Psoas muscle (tissue), 8 donors: ENCODE measurements at places on chromosomes 3 and 15. TPM values are rescaled to one million over a fixed set of nuclear protein-coding genes. Genes with fewer than 3 reads are reported as not detected.

GRCh38 chr3:101216710-101217465 is 103.5 kb downstream of the IMPG2 start:
- H3K27me3 ChIP-seq: no peaks in the 10 kb centered on the region
- no peaks in the 10 kb centered on the region for H3K36me3 ChIP-seq
- no peak overlapping the region for H3K27ac ChIP-seq
- H3K4me3 ChIP-seq: no peak overlapping the region
- peak; percentile 78 for DNase-seq
- no peaks in the 10 kb centered on the region for H3K4me1 ChIP-seq

GRCh38 chr3:145817870-145818483 is 343.0 kb downstream of the PLOD2 start:
- H3K4me3 ChIP-seq: no peak overlapping the region
- H3K4me1 ChIP-seq: no peaks in the 10 kb centered on the region
- H3K27me3 ChIP-seq: no peaks in the 10 kb centered on the region
- no peaks in the 10 kb centered on the region for H3K36me3 ChIP-seq
- no peak overlapping the region for H3K27ac ChIP-seq
- DNase-seq: no peak

The KCNMB3 gene
- 1.6 TPM for total RNA-seq

GRCh38 chr3:105354429-105354828 is 12.3 kb upstream of the ALCAM start:
- H3K4me1 ChIP-seq: no peaks in the 10 kb centered on the region
- H3K27me3 ChIP-seq: peaks cover 27% of the 10 kb centered on the region
- no peak for DNase-seq
- H3K27ac ChIP-seq: no peak overlapping the region
- H3K36me3 ChIP-seq: no peaks in the 10 kb centered on the region

DNA sequence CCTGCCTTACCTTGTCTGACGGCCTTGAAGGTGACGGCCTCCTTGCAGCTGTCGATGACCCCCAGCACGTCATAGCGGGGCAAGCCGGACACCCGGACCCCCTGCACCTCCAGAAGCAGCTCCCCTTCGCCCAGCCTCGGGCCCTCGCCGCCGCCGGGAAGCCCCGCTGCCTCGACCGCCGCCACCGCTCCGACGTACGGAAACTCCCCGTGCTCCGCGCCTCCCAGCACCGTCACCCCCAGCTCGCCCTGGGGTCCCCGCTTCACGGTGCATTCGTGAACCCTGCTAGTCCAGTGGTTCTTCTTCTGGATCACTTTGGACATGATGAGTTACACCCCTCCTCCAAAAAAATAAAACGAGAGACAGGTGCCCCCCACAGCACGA is 740 bp downstream of the MAGI1 start:
- DNase-seq: peak; percentile 27
- peaks cover 6% of the 10 kb centered on the region for H3K4me1 ChIP-seq
- peak overlapping the region; percentile 75 for H3K4me3 ChIP-seq
- peak overlapping the region; percentile 95 for H3K27ac ChIP-seq
- H3K36me3 ChIP-seq: no peaks in the 10 kb centered on the region
- no peaks in the 10 kb centered on the region for H3K27me3 ChIP-seq

DNA sequence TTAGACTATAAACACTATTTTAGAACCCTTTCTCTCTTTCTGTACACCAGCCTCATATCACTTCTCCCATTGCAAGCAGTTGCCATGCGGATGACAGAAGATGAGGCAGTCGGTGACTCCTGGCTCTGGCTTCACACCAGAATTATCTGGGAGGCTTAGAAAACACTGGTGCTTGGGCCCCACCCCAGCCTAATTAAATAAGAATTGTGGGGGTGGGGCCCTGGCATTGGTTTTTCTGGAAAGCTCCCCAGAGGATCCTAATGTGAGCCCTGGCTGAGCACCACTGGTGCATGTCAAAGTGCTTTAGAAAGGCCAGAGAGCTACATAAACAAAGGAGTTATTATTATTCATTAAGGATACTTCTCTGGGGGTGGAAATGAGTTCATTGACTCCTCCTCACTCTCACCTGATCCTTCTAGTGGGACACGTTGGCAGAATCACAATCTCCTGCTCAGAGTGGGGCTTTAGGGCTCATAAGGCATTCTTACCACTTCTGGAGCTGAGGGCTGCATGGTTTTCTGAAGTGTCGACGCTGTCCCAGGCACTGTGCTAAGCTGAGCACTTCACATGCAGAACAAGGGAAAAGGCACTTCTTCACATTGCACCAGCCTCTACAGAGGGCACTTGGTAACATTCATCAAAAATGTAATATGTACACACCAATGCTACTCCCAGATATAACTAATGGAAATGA is 188.5 kb upstream of the TLE3 start:
- H3K27ac ChIP-seq: no peak overlapping the region
- no peak for DNase-seq
- no peaks in the 10 kb centered on the region for H3K27me3 ChIP-seq
- H3K4me1 ChIP-seq: no peaks in the 10 kb centered on the region
- H3K4me3 ChIP-seq: no peak overlapping the region

DNA sequence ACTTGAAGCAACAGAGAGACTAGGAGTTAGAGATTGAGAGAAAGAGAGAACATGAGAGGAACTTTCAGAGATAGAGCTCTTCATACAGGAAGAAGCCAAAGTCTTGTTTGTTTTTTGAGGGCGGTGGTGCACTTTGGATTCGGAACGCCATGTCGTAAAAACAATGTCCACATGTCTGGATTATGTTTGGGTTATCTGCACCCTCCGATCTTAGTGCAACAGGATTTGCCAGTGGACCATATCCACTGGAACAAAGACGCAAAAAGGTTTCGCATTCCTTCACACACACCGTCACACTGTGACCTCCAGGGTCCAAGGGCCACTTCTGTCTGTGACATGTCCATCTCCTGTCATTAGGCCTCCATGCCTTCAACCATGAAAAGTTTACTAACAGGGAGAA is 141.8 kb upstream of the ATP11B start:
- H3K4me3 ChIP-seq: no peak overlapping the region
- no peak for DNase-seq
- no peak overlapping the region for H3K27ac ChIP-seq
- no peaks in the 10 kb centered on the region for H3K27me3 ChIP-seq

GRCh38 chr3:13218541-13218908 is 145.3 kb upstream of the IQSEC1 start:
- DNase-seq: no peak
- H3K27me3 ChIP-seq: no peaks in the 10 kb centered on the region
- H3K4me1 ChIP-seq: no peaks in the 10 kb centered on the region
- H3K4me3 ChIP-seq: no peak overlapping the region
- no peak overlapping the region for H3K27ac ChIP-seq

- H3K4me3 ChIP-seq: no peak overlapping the region
- H3K27me3 ChIP-seq: no peaks in the 10 kb centered on the region
- H3K36me3 ChIP-seq: no peaks in the 10 kb centered on the region
- DNase-seq: no peak
These were observed 71.6 kb downstream of the LRTM1 start for GRCh38 chr3:54856271-54856670.

- H3K27me3 ChIP-seq: no peaks in the 10 kb centered on the region
- no peak overlapping the region for H3K27ac ChIP-seq
- H3K4me1 ChIP-seq: peaks cover 14% of the 10 kb centered on the region
- no peak for DNase-seq
These were observed 150.6 kb upstream of the UMPS start for GRCh38 chr3:124579641-124580040.

GRCh38 chr15:59185725-59186124 is 20.9 kb upstream of the LDHAL6B start:
- H3K4me1 ChIP-seq: no peaks in the 10 kb centered on the region
- H3K4me3 ChIP-seq: no peak overlapping the region
- no peaks in the 10 kb centered on the region for H3K27me3 ChIP-seq
- H3K36me3 ChIP-seq: peaks cover 3% of the 10 kb centered on the region
- no peak overlapping the region for H3K27ac ChIP-seq
- DNase-seq: no peak

GRCh38 chr15:27398631-27399161 is 427.7 kb downstream of the GABRG3 start:
- no peak overlapping the region for H3K4me3 ChIP-seq
- no peaks in the 10 kb centered on the region for H3K4me1 ChIP-seq
- H3K36me3 ChIP-seq: no peaks in the 10 kb centered on the region
- no peak overlapping the region for H3K27ac ChIP-seq
- H3K27me3 ChIP-seq: no peaks in the 10 kb centered on the region
- no peak for DNase-seq

- DNase-seq: no peak
- H3K27ac ChIP-seq: no peak overlapping the region
- no peak overlapping the region for H3K4me3 ChIP-seq
- H3K36me3 ChIP-seq: no peaks in the 10 kb centered on the region
These were observed 550.5 kb upstream of the AGTR1 start for GRCh38 chr3:148146947-148147826.

- no peaks in the 10 kb centered on the region for H3K36me3 ChIP-seq
- no peaks in the 10 kb centered on the region for H3K27me3 ChIP-seq
- H3K4me1 ChIP-seq: peaks cover 10% of the 10 kb centered on the region
These were observed 64.4 kb upstream of the FLNB start for GRCh38 chr3:57943525-57944495.

DNA sequence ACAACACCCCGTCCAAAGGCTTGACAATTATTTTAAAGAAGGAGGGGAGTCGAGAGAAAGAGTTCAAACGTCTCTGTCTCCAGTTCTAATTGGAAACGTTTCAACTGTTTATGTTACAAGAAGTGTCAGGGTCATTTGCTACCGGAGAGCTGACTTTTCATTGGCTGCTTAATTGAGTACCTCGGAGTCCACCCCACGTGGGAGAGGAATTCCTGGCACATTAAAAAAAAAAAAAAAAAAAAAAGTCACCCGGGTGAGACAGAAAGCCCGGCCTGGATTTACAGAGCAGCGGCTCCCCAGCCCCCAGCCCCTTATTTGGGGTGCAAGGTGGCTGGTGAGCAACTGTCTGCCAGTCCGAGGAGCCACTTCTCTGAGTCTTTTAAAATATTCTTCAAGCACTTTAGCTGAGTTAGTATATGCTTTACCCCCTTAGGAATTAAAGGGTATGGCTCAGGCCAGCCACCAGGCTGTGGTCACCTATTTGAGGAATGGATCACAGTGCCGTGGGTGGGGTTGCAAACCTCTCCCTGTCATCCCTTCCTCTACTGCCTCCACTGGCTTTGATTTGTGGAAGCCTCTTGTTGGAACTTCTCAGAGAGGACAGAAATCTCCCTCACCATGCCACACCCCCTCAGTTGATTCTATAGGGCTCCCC is 3.9 kb upstream of the TLE3 start:
- H3K4me1 ChIP-seq: peaks cover 28% of the 10 kb centered on the region
- no peak for DNase-seq
- H3K27me3 ChIP-seq: no peaks in the 10 kb centered on the region
- no peaks in the 10 kb centered on the region for H3K36me3 ChIP-seq
- peak overlapping the region; percentile 62 for H3K4me3 ChIP-seq

- H3K27ac ChIP-seq: no peak overlapping the region
- H3K4me3 ChIP-seq: no peak overlapping the region
- DNase-seq: no peak
- H3K36me3 ChIP-seq: no peaks in the 10 kb centered on the region
- H3K27me3 ChIP-seq: no peaks in the 10 kb centered on the region
These were observed 285.2 kb upstream of the MME start for GRCh38 chr3:154794814-154795445.

The PLSCR2 gene
- not detected for total RNA-seq

GRCh38 chr3:161231861-161232260 is 10.8 kb downstream of the NMD3 start:
- no peaks in the 10 kb centered on the region for H3K4me1 ChIP-seq
- no peak overlapping the region for H3K27ac ChIP-seq
- no peaks in the 10 kb centered on the region for H3K27me3 ChIP-seq
- peaks cover 85% of the 10 kb centered on the region for H3K36me3 ChIP-seq
- DNase-seq: no peak
- no peak overlapping the region for H3K4me3 ChIP-seq

DNA sequence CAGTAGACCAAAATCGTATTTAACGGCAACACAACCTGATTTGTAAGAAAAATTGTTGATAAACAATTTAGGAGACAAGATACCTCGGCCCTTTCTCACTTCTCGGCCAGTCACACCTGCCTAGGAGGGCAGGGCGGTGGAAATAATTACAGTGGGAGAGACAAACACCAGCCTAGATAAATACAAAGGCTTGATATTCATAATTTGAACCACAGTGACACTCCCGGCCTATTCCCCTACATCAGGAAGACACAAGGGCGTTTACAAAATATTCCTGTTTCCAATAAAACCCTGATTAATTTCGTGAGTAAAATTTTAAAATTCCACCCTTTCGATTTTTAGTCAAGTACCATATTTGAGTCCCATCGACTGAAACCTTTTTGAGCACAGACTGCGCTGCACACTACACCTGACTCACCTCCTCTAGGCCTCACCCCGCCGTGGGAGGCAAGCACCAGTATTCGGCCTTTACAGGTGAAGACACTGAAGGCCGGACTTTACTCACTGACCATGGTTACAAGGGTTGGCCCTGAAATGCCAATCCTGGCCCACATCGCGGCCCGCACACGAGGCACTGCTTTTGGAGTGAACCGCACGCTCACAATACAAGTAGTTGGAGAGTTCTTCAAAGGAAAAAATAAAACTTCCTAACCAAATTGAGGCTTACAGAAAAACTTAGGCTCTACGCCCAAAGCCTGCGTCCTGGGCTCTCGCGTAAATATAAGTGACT is 794 bp downstream of the ARPP19 start:
- H3K27me3 ChIP-seq: no peaks in the 10 kb centered on the region
- H3K27ac ChIP-seq: peak overlapping the region; percentile 91
- peaks cover 28% of the 10 kb centered on the region for H3K4me1 ChIP-seq
- DNase-seq: no peak

DNA sequence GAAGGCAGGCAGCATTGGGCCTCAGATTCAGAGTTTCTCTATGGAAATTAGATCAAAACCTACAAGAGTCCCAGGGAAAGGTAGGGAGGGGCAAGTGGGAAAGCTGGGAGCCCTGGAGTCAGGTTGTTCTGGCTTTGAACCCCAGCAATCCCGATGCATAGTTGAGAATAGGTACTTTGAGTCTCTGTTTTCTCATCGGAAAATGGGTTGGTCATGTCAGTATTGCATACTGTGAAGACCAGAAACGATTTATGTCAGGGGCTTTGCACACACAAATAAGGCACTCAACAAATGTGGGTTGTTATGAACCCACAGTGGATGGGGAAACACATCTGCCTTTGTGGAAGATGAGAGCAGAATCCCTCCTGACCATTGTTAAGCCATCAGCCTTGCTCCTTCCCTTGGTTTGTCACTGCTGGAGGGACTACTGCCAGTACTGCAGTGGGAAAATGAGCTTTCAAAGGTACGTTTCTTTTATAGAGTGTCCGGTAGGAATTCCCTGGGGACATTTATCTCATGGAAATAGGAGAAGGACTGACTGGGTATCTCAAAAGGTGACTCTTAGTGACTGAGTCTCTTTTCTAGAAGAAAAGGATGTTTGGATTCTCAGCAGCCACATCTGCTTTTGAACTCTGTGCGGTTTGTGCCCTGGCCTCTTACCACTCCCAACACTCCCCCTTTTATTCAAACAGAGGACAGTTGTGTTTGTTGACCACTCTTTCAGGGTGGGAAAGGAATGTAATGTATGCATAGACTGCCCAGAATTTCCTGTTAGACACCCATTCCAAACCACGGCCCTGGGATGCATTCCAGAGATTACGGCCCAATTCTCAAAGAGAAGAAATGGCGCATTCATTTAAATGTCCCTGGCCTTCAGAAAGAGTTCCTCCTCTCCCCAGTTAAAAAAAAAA is 54.6 kb upstream of the VILL start:
- peaks cover 13% of the 10 kb centered on the region for H3K4me1 ChIP-seq
- no peaks in the 10 kb centered on the region for H3K36me3 ChIP-seq
- no peaks in the 10 kb centered on the region for H3K27me3 ChIP-seq

- H3K27me3 ChIP-seq: no peaks in the 10 kb centered on the region
- DNase-seq: peak; percentile 89
- peak overlapping the region; percentile 86 for H3K4me3 ChIP-seq
- H3K27ac ChIP-seq: peak overlapping the region; percentile 59
- peaks cover 3% of the 10 kb centered on the region for H3K4me1 ChIP-seq
These were observed 827 bp downstream of the WNT5A start for GRCh38 chr3:55486101-55486856.

The PFKFB4 gene
- total RNA-seq: 0.95 TPM
